Stimulated activated CD8-positive, alpha-beta memory T cell treated with anti-CD3 and anti-CD28 coated beads, Interleukin-12 subunit alpha, Interleukin-12 subunit beta, amount 100 ng/mL, for 4 hours (primary cell): ENCODE measurements at places on chromosomes 7 and 10.

- DNase-seq: no peak
Observed at GRCh38 chr7:66737667-66738066, 2.9 kb upstream of the RABGEF1 start.

DNA sequence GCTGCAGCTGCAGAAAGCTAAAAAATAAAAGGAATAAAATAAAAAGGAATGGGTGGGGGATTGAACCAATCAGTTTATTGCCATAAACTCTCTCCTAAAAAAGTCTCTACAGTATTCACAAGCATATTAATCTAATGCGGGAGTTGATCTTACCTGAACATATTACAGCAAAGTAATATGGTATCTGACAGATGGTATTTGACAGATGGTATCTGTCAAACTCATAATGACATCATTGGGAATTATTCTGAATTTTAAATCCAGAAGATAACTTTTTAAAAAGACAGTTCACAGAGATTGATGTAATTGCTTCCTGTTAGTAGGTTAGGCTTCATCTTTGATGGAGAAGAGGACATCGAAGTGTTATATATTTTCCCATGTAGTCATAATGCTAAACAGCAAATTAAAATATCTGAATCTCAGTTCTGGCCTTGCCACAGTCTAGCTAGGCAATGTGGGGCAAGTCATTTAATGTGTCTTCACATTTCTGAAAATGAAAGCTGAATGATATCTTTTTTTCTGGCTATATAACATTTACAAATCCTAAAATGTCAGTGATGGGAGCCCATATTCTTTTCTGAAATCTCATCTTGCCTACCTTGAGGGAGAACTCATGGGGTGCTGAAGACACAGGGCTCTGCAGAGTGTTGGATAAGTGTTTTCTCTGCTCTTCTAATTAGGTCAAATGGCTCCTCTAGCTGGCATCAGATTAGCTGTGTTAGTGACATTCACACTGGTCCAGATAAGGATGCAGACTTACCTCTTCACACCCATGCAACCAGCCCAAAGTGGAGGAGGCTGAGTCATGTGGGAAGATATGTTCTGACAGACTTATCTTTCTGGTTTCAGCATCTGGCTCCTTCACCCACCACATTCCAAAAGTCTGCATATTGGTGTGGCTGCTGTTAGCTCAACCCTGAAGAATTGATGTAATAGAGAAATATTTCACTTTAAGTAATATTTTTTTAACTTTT lies 2.1 kb upstream of the LIPM start:
- no peak for DNase-seq

DNA sequence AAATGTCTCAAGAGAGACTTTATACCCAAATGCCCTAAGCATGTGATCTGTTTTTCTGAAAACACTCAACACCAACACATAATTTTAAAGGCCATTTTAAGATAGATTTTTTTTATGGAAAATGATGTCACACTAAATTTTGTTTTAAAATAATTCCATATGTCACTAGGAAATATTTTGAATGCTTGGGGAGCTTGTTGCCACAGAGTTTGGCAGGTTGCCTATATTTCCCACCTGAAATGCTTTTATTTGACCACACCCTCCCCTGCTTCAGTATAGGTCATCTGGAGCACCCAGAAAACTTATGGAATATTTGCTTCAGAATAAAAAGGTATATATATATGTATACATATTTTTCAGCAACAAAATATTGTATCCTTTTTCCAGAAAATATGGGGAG lies 180.0 kb upstream of the ANK3 start:
- no peak for DNase-seq

- DNase-seq: no peak
Observed at GRCh38 chr7:27910326-27910725, 170.4 kb downstream of the TAX1BP1 start.

- DNase-seq: no peak
Observed at GRCh38 chr10:5945561-5946418, 31.6 kb downstream of the IL15RA start.

DNA sequence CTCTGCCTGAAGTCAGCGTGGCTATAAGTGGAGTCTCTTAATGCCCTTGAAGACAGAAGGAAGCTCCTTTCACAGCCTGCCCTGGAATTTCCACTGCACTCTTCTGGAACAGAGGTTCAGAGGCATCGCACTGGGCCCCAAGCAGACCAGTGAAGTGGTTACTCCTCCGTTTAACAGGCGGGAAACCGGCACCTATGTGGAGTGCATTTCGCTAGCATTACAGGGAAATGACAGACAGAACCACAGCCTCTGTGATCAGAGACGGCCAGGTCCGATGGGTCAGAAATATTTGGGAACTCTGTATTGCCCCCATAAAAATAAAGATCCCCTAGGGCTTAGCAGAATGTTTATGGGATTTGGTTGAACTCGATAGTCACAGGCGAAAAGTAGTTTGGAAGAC lies 406.9 kb upstream of the PRKCQ start:
- DNase-seq: no peak

DNA sequence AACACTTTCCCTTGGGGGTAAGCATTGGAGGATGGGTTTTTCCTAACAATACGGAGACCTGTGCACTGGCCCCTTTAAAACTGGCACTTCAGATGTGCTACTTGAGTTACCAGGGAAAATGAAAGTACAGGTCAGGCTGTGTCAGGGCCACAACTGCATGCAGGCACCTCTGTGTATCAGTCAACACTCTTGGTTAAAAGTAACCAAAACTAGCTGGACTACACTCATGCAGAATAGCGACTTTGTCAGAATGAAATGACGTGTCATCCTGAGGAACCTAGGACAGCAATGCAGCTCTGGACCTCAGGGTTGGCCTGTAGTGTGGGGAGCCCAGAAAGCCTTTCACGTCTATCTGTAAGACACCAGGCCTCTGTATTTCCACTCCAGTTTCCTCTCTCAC lies 33.8 kb upstream of the SMKR1 start:
- DNase-seq: no peak

DNA sequence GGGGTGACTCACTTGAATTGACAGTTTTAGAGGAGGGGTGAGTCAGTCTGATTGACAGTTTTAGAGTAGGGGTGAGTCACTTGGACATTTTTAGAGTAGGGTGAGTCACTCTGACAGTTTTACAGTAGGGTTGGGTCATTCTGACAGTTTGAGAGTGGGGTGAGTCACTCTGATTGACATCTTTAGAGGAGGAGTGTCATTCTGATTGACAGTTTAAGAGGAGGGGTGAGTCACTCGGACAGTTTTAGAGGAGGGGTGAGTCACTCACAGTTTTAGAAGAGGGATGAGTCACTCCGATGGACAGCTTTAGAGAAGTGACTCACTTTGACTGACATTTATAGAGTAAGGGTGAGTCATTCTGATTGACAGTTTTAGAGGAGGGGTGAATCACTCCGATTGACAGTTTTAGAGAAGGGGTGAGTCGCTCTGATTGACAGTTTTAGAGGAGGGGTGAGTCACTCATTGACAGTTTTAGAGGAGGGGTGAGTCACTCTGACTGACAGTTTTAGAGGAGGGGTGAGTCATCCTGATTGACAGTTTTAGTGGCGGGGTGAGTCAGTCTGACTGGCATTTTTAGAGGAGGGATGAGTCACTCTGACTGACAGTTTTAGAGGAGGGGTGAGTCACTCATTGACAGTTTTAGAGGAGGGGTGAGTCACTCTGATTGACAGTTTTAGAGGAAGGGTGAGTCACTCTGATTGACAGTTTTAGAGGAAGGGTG lies 595.9 kb downstream of the DNAJB6 start:
- no peak for DNase-seq

DNA sequence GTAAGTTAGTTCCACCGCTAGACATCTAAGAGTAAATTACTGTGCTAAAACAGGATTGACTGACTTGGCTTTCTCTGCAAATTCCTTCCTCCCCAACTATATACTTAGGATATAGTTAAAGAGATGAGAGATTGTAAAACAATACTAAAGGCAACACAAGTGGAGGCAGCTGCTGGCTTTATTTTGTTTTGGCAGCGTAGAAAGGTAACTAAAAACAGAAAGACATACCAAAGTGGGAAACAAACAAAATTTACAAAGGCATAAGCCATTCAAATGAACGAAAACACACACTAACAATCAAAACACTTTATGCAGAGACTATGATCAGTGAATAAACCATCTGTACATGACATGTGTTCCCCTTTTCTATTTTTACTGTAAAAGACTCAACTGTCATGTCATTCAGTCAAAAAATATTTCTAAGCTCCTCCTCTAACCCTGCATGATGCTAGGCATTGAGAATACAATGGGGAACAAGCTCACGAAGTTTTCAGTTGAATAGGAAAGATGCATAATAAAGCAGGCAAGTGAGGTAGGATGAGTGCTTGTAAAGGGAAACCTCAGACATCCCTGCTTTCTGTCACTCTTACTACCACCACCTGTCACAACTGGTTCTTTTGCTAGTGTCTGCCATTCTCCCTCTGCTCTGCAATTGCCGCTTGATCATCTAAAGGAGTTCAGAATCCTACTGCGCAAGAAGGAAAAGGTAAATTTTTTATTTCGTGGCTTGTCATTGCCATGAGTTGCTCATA lies 64.2 kb upstream of the COL1A2 start:
- DNase-seq: no peak

- no peak for DNase-seq
Observed at GRCh38 chr7:81624650-81625631, 144.9 kb downstream of the HGF start.

GRCh38 chr7:73893342-73894101 lies 32.6 kb downstream of the TMEM270 start:
- no peak for DNase-seq

- DNase-seq: peak; percentile 19
Observed at GRCh38 chr10:95295031-95295755, 4.4 kb upstream of the PDLIM1 start.

DNA sequence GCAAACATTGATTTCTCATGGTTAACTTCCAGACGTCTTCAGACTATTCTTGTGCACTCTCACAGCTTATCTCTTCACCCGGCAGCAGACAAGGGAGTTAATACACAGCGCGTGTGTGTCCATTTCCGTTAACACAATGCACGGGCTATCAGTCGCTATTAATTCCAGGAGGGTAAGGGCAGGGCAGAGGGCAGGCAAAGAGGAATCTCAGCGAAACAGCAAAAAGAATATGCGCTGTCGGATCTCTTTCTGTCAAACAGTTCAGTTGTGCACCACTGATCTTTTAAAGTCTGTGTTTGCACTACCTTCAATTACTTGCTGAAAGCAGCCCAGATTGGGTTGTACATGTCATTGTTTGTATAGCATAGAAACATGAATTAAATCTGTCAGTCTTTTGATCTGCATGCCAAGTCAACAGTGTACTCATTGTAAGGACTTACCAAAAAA lies 41.1 kb upstream of the CABCOCO1 start:
- no peak for DNase-seq

DNA sequence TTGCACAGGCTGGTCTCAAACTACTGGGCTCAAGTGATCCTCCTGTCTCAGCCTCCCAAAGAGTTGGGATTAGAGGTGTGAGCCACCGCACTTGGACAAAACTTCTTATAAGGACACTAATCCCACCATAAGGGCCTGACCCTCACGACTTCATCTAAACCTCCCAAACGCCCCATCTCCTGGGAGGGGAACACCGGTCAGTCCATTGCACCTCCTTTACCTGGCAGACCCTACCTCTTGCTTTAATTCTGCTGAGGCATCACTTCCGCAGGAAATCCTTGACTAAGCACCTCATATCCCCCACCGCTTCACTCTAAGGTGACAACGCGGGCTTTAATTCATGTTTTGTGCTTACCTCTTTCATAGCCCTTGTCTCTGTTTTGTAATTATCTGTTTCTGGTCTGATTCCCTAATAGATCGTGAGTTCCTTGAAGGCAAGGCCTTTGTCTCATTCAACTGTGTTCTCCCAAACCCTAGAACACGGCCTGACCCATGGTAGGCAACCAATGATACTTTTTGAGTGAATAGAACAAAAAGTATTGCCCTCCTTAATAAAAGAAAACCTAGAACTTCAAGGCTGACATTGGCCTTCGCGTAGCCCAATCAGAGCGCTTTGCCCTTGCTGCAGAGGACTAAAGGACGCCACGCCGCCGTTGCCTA lies 481 bp upstream of the ZNF862 start:
- no peak for DNase-seq

DNA sequence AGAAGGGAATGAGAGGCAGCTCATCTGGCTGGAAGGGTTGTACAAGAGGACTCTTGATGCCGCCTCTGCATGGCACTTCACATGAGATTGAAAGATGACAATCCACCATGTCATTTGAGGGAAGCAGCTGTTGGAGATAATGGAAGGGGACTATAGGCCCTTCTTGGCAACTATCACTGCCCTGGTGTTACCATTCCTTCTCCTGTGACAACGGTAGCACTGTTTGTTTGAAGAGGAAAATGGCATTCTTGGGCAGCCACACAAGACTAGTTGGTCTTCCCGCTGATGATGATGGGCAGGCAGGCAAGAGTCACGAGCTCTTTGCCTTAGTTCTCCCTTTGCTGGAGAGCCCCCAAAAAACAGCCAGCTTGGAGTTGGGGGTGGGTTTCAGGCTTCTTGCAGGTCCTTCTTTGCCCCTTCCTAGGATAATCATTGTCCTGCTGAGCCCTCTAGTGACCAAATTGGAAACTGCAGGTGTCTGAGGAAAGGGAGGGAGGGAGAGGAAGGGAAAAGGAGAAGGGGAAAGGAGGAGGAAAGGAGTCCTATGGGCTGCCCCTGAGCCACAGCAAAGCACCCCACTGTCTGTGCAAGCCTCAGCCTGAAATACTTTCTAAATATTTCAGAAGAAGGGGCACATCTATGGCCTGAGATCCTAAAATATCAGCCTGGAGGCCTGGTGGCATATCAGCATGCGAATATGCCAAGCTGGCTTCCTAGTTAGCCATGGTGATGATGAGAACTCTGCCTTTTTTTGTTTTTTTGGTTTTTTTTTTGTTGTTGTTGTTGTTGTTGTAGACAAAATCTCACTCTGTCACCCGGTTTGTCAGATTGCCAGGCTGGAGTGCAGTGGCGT lies 165.6 kb upstream of the KMT2E start:
- DNase-seq: peak; percentile 7

DNA sequence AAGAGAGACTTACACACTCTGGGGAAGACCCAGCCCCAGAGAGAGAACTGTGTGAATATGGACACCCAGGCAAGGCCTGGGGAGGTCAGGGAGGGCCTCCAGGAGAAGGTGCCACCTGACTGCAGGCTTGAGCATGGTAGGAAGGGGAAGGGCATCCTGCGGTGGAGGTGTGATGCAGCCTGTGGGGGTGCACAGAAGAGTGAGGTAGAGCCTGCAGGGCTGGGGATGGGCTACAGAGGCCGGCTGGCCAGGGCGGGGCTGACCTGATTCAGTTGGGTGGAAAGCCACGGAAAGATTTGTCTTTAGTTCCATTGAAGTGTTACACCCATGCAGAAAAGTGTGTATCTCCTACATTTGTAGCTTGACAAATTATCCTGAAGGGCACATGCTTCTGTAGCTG lies 47.6 kb downstream of the ZMIZ1 start:
- DNase-seq: no peak

DNA sequence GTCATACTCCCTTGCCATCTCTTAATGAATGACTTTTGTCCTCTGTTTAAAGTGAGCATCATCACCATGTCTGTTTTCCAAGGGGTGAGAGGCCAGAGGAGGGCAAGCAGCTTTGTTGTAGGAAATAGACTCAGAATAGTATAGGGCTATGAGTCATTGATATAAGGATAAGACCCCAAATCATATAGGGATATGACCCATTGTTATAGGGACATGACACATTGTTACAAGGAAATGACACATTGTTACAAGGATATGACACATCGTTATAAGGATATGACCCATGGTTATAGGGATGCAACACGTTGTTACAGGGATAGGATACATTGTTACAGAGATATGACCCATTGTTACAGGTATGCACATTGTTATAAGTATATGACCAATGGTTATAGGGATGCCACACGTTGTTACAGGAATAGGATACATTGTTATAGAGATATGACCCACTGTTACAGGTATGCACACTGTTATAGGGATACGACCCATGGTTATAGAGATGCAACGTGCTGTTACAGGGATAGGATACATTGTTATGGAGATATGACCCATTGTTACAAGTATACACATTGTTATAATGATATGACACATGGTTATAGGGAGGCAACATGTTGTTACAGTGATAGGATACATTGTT lies 311.1 kb upstream of the ADARB2 start:
- no peak for DNase-seq
